ENCODE measurements at places on chromosomes 3 and 15.

DNA sequence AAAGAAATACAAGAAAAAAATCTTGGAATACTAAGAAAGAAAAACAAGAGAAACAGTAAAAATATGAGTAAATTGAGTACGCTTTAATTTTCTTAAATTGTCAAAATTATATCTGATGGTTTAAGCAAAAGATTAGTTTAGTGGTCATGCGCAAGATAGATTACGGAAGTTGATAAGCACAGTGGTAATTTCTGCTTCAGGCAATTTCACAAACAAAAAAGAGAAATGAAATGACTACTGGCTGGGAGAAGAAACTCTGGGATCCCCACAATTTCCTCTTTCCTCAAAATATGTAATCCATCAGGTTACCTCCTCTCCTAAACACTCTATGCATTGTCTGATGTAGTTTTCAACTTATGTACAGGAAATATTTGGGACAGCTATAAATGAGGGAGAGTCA, 9.0 kb downstream of the MYD88 start:
- no peak for DNase-seq

DNA sequence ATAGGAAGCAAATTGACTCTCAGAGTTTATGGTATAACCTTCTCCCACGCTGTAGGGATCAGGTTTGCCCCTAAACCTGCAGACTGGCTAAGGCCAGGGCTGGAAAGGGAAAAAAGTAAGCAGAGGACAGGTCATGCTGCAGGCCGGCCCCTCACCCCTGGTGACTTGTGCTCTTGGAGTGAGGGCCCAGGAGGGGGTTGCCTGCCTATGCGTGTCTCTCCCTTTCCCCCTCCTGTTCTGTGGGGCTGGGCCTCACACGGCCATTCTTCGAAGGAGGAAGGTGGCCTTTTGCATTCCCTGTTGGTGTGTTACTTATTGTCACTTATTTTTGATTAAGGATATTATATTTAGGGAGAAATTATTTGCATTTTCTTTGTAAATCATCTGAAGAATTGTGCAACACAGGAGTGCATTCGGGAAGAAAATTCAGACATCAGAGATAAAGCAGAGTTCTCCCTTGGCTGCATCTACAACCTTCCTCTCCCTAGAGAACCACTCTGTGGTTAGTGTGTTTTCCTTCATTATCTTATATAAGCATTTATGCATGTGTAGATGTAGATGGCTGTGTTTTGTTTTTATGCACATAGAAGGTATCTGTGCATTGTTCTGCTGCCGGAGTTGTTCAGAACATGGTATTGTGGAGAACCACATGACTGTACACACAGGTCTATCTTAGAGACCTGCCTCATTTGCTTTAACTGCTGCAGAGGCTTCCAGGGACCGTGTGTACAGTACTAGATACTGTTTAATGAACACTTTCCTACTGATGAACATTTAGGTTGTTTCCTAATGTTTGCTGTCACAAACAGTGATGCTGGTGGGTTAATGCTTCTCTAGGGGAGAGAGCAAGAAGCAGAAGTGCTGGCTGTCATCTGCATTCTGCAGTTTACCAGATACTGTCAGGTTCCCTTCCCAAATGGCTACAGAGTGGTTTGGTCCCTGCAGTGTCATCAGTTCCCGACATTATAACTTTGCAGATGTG, 133.5 kb downstream of the APBA2 start:
- no peak for DNase-seq

DNA sequence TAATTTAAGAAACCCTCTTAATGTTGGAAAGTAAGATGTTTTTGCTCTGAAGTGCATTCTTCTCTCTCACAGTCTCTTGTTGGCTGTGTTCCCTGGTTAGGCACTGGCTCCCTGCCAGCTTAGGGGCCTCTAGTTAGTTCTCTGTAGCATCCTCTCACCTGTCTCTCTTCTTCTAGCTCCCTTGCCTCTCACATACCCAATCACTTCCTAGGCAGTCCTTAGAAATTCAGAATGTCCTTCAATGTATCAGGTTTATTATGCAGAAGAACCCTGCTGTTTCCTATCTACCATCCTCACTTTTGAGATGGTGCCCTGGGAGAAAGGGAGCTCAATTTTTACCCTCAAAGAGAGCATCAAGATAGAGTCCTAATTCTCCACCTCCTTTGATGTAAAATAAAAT, 36.2 kb upstream of the CPNE4 start:
- no peak for DNase-seq

DNA sequence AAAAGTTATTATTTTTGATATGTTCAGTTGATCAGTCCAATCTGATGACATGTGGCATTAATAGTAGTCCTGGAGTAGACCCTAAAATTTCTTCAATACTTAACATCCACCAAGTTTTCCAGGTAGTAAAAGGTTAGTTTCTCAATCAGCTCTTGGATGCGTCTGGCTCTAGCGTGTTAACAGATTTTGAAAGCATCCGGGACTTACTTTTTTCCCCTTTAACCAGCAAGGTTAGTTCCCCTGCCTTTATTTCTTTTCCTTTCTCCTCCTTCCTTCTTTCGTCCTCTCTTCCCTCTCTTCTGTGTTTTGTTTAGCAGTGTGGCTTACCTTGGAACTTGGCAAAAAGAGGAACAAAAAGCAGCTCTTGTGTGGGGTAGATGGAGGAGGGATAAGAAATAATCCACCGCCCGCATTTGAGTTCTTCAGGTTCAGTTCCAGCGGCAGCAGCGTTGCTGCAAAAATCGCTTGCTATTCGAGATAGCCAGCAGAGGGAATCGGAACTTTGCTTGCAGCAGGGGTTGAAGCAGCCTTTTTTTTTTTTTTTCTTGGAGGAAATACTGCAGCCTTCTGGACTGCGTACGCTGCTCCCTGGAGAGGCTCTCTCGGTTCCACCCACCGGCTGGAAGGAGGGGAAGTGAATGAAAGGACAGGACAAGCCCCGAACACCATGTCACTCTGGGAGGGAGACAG, at the start of gene RBMS3:
Gene RBMS3, plus strand, starts transcription at position 668 of the 690 bp plus-strand sequence.
- no peak for DNase-seq

DNA sequence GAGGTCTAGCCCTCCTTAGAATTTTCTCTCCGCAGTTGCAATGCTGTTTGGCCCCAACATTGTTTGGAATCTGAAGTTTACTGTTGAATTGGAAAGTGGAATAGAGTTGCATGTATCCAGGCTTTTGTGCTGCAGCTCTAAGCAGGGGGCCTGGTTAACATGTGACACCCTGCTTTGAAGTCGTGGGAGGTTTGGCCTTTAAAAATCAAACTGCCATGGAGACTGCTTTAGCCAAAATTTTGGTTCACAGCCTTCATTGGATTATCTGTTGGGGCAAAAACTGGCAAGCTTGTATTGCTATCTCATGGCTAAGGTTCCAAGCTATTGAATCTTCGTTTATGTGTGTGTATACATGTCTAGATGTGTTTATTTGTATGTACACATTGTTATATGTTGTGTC, 15.8 kb downstream of the CYP11A1 start:
- DNase-seq, result no peak

DNA sequence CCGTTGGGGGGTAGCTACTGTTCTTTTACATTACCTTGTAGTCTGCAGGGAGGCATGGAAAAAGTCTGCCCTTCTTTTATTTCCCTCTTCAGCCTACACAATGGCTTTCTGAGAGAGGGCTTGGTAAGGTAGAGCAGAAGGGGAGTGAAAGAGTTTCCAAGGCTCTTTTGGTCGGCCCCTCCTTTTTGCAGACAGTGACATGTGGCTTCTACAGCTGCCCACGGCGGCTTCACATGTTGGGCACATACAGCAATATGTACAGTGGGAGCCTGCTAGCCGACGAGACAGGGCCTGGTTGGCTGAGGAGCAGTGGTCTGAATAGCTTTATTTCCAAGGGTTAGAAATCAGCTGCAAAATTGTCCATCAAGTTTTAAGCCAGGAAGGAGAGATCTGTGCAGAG, 4.0 kb downstream of the INAFM2 start:
- DNase-seq, result no peak

DNA sequence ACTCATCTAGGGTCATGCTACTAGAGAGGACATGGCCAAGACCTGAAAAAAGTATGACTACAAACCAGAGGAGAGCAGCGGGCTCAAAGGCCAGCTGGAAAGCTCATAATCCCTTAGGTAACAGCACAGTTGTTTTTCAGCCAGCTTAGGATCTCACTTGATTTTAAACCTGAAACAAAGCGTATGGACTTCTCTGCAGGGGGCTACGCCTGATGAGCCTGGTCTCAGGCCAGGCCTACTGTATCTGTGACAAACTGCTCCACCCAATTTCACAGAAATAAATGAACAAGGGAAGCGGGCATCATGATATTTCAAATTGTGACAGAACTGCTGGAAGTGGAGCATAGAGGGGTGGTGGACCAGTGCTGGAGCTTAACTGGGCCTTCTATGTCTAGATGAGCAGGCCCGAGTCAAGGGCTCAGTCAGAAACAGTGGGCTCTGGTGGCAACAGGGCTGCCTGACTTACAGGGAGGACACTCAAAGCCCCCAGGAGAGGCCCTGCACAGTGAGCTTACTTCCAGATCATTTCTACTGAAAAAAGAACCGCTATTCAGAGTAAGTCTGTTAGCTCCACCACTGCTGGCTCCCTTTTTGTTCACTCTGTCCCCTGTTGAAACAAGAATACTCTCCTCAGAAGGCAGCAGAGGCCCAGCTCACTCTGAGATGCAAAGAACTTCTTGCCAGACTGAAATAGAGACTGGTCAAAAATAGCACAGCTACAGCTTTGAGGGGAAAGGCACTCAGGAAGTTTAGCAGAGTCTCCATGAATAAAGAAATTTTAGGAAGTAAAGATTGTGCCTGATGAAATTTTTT, 47.0 kb downstream of the LRIG1 start:
- DNase-seq, result no peak

DNA sequence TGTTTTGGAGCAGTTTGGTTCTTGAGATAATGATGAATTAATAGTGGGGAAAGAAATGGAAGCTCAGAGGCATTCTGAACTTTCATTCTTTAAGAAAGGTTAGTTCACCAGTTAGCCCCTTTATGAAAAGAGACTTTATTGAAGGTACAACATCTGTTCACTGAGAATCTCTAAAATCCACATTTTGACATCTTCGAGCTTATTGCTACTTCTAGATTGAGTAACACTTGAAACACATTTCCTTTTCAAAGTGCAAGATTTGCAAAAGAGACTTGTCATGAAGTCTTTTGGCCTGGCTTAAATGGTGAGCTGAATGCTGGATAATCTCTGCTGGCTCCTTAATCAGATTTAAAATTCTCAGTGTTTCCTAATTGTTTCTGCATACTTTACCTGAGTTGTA, 42.3 kb downstream of the RAB8B start:
- DNase-seq, result no peak

DNA sequence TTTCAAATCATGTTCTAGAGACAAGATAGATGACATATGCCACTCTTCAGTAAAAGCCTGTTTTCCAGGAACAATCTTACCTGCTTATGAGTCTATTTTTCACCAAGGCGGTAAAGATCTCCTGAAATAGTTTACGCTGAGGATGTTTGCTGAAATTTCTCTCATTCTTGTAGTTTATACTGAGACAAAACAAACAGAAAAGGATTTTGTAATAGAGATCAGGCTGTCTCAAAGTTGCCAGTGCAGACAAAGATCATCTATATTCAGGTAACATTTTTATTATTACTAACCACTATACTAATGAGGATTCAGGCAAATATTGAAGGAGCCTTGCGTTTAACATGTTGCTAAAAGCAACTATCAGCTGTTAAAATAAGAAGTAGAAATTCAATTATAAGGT, 25.0 kb downstream of the NEK10 start:
- no peak for DNase-seq

DNA sequence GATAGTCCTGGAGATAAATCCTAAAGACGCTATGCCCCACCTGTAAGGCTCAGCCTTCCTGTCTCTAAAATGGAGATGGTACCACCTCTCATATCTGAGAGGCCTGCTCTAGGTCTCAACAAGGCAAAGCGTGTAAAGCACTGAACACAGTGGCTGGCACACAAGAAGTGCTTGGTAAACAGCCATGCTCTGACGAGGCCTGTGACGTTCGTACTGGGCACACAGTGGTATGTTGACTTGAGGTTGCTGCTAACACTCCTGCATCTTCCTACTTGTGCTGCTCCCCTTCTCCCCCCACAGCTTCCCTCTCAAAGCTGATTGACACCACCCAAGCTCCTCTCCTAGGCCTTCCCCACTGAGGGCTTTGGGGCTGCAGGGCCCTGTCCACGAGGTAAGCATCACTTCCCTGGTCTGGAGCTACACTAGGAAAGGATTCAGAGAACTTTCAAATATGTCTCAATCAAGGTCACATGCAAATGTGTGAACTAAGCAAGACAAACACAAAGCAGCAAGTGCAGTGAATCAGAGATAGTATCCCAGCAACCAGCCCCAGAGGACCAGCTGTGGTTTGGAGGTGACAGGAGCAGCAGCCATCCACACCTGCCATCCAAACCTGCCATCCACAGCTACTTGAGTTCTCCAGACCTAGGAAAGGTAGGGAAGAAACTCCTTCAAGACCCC, 177.5 kb downstream of the STT3B start:
- no peak for DNase-seq

- no peak for DNase-seq
Observed at GRCh38 chr3:73474619-73475018, 150.1 kb downstream of the PDZRN3 start.

- DNase-seq, result no peak
Observed at GRCh38 chr3:78872195-78872594, 895.6 kb downstream of the ROBO1 start.

DNA sequence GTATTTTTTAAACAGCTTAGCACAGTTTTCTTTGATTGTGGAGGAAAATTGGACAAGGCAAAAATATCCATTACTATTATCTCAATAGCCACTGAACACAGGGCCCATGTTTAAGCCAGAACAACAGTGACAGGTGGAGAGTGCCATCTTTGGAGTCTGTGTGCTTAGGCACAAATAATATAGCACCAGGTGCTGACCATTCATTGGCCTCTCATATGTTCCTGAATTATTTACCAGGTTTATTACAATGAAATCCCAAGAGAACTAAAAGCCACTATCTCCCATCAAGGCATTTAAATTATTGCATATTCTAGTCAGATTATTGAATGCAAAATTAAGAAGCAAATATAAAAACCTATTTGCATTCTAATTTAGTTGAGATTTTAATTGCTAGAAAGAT, 39.6 kb downstream of the GPR156 start:
- no peak for DNase-seq
